DMS79 (cell line): ENCODE measurements at places on chromosomes 11 and 22.

- peak; percentile 98 for DNase-seq
Observed at GRCh38 chr11:122668562-122669090, 13.1 kb downstream of the UBASH3B start.

GRCh38 chr11:126210871-126211235 lies 597 bp downstream of the RPUSD4 start:
- DNase-seq: peak; percentile 28

DNA sequence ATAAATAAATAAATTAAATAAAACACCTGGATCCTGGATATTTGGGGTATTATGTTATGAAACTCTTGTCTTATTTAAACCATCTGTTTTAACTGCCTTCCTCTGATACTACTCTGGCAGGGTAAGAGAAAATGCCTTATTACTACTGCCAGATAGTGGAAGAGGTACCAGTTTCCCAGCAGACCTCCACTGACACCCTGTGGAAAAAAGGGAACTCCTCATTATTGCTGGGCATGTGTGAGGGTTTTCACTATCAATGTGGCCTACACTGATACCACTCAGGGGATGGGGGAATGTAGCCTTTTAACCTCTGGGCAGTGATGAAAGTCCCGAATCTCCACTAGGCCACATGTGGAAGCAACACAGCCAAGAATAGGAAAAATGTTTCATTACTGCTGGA lies 121.0 kb downstream of the LUZP2 start:
- no peak for DNase-seq

- no peak for DNase-seq
Observed at GRCh38 chr11:64233913-64234586, at the start of gene VEGFB. Gene VEGFB (plus strand): TSS chr11:64234584. CDS start chr11:64234834, 250 bp downstream.

DNA sequence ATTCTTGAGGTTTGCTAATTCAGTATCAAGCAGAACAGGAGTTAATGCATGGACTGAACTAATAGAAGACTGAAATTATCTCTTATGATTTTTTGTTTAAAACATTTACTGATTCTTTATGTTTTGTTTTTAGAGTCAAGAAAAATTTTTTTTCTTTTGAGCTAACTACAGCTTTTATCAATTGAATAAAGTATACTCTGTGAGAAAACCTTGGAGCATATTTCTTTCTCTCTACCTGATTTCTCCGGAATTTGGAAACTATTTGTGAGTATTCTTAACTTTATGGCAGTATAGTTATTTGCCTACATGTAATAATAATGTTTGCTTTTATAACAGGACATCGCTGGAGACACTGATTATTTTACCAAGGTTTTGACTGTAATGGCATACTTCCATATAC lies 18.1 kb upstream of the CRTAM start:
- DNase-seq: no peak

DNA sequence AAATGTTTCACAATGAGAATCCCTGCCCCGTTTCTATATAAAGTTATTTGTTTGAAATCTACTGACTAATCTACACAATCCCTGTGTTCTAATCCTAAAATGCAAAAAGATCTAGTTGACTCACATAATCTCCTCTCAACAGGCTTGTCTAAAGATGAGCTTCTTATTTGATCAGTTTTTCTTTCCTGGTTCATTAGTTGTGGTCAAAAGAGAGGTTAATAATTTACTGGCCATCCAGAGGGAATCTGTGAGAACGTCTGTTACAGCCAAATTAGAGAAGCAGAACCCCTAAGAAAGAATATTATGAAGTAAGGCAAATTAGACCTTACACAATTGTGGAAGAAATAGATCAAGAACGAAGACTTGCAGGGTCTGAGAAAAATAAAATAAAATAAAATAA lies 173.7 kb upstream of the ANO3 start:
- DNase-seq: no peak

DNA sequence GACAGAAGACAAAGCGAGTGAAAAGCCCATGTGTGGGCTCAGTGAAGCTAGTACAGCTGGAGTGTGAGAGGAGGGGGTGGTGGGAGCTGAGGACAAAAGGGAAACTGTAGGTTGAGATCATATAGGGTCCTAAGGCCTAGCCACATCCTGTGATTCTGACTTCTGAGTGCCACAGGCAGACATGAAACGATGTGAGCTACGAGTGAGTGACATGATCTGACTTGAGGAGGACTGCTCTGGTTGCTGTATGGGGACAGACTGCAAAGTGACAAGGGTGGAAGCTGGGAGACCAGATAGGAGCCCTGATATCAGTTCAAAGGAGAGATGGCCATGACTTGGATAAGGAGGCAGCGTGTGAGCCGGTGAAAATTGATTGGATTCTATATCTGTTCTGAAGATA lies 85.4 kb downstream of the MICAL2 start:
- DNase-seq: no peak

GRCh38 chr11:97202613-97203292 lies 812.9 kb downstream of the JRKL start:
- DNase-seq: no peak

- no peak for DNase-seq
Observed at GRCh38 chr11:122285070-122285988, 169.3 kb upstream of the BLID start.

GRCh38 chr11:94926698-94927237 lies 46.6 kb downstream of the CWC15 start:
- DNase-seq: no peak

- no peak for DNase-seq
Observed at GRCh38 chr22:19187716-19188563, 9.4 kb upstream of the SLC25A1 start.

- no peak for DNase-seq
Observed at GRCh38 chr11:64026575-64027205, 9.0 kb upstream of the FLRT1 start.

GRCh38 chr11:117366248-117366647 lies 38.6 kb downstream of the CEP164 start:
- peak; percentile 8 for DNase-seq

GRCh38 chr22:49147171-49147570 lies 680.5 kb downstream of the BRD1 start:
- no peak for DNase-seq

GRCh38 chr11:62124186-62125113 lies 639 bp downstream of the INCENP start:
- peak; percentile 28 for DNase-seq

DNA sequence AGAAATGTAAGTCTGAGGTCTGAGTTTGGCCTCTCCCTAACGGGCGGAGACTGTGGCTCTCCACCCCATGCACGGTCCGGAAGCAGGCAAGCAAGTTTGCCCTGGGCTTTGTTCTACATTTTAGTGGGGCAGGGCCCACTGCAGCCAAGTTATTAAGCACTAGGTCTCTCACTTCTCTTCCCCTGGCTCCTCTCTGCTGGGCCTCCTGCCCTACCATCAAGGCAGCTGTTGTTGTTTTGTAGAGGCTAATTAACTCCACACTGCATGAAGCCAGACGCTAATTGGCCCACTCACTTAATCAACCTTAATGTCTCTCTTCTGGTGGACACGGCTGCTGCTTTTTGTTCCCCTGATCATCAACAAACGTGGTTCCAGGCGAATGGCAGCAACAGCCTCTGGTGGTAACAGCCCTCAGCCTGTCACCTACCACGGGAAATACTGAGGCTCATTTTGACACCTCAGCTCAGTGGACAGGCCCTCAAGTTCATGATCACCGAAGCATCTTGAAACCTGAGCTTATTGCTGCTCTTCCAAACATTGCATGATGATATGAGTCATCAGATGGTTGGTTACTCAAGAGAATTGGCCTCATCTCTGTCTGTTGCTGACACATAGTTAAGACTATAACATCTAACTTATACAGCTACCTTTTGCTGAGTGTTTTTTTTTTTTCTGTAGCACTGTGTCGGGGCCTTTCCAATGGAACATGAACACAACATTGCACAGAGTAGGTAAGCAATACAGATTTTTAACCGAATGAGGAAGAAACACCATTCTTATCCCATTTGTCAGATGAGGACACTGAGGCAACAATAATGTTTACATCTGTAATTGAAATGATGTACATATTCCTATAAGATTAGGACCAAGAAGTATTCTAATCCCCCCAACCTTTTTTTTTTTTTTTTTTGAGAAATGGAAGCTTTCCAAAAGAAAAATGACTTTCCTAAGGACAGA lies 20.8 kb upstream of the LMO2 start:
- peak; percentile 79 for DNase-seq

DNA sequence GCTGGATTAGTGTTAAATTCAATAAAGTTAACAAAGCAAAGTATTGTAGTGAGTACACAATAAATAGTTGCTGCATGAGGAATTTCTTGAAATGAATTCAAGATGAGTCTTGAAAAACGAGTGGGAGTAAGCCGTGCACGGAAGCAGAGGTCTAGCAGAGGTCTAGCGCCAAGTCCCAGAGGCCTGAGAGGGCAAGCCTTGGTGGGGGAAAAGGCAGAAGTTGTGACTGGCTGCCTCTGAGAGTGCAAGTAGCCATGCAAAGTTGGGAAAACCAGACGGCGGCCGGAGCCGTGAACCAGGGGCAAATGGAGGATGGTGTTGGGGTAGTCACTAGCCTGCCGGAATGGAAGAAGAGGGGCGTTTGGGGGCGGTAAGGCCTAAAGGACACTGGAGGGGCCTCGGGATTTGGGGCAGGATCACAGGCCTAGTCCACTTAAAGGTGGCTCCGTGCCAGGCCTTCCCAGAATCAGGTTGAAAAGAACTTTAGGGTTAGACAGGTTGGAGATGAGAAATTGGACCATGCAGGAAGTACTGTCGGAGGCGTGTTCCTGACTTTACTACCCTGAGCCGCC lies 379 bp upstream of the SLC3A2 start:
- DNase-seq: no peak

DNA sequence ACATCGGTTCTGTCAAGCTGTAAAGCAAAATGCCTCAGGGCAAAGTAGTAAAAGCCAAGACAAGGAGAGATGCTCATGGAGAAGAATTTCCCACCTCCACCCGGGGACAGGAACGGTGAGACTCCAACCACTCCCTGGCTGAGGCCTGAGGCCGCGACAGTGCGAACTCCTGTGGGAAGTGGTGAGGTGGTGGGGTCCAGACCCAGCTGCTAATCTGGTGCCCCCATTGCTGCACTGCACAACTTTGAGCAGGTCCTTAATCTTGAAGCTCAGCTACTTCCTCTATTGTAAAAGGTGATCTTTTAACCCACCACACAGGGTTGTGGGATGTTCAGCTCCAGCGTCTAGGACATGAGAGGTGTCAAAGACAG lies 83.9 kb downstream of the ZC3H12C start:
- no peak for DNase-seq

DNA sequence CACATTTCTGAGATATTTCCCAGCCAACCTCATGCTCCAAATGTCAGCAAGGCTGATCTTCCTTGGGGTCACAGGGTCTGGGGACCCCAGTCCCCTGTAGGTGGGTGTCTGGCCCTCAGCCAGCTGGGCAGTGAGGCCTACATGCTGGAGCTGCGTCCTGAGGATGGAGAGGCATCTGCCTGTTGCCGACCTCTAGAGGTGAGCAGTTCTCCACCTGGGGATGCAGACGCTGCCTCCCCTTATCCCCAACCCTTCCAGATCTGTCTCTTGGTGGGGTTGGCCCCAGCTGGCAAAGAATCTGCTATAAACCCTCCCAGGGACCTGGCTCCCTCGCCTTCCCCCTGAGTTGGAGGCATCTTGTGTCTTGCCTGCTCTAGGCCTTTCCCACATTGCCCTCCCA lies 79.6 kb downstream of the PKNOX2 start:
- no peak for DNase-seq

DNA sequence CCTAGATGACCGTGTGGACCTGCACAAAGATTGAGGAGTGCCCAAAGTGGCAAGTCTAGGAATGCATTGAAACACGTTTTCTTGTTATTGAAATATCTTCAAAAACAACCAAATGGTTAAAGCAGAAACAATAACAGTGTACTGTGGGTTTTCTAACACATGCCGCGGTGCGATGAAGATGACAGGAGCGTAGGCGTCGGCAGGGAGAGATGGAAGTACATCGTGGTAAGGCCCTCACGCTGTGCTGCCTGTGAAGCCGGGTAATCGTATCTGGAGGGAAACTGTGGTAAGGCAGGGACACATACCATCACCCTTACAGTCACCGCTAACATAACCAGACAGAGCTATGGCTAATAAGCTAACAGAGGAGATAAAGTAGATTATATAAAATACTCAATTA lies 261.4 kb downstream of the TBC1D22A start:
- no peak for DNase-seq

GRCh38 chr11:73199446-73199845 lies 18.6 kb upstream of the P2RY2 start:
- DNase-seq: no peak

- DNase-seq: no peak
Observed at GRCh38 chr11:100878474-100878873, 191.4 kb downstream of the ARHGAP42 start.

DNA sequence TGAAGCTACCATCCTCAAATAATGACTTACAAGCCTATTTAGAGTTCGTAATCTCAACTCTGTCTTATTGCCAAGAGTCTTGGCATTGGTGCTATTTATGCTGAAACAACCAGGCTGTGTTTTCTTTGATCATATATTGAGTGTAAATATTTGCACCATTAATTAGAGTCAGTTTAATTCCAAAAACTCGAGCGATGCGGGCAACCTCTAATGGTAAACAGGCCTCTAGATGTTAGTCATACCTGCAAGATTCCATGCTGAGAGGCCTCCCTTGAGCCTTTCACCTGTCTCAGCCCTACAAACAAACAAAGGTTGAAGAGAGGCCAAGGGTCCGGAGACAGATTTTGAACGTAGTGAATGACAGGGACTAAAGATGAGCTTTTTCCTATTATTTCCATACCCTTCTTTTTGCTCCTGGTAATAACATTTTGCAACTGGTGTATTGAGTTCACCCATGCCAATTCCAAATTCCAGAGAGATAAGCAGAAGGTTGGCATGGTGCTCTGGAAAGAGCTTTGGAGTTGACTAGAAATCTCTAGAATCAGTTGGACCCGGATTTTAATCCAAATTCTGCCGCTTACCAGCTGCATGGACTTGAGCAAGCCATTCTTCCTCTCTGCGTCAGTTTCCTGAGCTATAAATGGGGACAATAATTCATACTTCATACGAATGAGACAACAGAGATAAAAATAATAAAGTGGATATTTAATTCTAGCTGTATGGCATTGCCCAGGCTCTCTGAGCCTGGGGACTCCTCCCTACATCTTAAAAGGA lies 99.1 kb upstream of the ANO1 start:
- DNase-seq: no peak

DNA sequence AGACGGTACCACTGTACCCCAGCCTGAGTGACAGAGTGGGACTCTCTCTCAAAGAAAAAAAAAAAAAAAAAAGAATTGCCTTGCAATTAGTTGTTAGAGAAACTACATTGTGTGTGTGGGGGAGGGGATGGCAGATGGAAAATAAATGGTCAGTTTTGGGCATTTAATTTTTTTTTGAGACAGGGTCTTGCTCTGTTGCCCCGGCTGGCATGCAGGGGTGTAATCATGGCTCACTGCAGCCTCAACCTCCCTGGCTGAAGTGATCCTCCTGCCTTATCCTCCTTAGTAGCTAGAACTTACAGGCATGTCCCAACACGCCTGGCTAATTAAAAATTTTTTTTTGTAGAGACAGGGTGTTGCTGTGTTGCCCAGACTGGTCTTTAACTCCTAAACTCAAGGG lies 36.4 kb downstream of the WEE1 start:
- no peak for DNase-seq

DNA sequence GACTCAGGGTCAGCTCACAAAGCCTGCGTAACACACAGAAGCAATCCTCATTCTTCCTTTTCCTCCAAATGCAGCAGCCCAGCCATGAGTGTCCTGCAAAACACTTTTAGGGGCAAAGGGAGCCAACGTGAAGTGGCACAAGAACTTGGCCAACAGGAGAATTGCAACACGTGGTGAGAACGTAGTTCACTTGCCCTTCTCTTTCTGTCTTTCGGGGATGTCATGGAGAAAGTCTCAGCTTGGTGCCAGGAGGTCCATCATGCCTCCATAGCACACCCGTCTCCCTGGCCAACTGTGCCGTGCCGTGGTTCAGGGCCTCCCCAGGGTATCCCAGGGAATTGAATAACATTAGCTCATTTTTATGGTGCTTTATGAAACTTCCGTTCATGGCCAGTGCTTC lies 98.5 kb upstream of the ANO1 start:
- DNase-seq: no peak
